ENCODE measurements at places on chromosomes 1 and 21.

DNA sequence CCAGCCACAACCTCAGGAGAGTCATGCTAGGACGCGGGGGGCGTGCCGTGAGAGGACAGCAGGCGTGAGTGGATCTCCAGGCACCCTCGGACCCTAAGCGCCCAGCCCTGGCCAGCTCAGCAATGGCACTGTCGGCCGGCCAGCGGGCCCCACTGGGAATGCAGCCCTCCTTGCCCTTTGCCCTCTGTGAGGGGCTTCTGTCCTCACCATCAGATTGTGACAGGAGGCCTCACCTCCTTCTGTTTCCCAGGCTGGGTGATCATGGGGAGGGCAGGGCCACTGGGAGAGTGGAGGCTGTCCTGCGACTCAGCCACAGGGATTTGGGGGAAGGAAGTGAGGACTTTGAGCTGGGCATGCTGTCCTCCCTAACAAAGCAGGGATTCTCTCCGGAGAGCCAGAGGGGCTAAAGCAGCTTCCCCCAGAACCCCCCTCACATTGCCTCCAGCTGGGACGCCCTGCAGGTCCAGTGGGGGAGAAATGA, 6.6 kb upstream of the LRRC3 start:
- no peak for DNase-seq

DNA sequence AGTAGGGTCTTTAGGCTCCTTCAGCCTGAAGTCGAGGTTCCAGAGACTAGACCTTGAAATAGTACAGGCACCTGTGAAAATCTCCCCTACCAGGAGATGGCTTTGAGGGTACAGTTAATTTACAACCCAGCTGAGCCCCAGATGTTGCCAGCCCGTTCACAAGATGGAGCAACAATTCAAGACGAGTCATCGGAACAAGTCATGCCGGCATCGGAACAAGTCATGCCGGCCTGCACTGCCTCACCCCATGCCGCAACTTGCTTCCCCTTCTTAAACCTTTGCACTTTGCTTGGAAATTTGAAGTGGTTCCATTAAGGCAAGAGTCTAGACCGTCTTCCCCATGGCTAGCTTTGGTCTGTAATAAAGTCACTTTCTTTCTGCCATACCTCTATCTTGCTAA, 16.0 kb downstream of the HHAT start:
- DNase-seq = no peak

DNA sequence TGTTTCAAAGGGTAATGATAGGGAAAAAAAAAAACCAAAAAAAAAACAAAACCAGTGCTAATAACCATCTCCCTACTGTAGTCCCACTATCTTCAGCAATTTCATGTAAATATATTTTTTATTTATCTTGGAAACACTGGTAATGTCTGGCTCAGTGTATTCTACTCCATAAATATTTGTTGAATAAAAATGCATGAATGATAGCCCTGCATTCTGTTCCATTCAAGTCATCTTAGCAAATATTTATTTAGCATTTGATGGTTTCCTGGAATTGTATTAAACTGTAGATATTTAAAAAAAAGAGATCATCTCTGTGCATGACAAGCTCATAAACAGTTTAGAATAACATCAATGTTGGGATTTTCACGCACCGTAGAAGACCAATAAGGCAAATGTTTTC, 24.2 kb downstream of the IL23R start:
- no peak for DNase-seq

DNA sequence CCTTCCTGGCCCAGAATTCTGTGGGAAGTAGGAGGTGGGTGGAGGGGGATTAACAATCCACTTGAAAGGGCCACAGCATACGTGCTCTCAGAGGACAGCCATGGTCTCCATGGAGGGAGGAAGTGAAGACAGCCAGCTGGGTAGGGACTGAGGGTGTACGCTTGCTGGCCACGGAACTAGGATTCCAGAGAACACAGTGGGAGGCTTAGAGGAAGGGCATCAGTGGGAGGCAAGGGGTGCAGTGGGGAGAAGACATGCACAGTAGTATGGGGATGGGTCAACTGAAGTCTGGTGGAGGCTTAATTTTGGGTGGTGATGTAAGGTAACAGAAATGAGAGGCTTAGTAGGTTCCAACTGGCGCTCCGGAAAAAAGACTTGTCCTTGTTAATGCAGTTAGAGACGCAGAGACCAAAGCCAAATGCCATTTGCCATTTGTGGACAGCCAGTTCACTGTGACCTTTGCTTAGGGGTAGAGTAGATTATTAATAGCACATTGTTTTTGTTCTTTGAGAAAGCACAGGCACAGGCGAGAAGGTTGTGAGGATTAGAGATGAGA, 103.0 kb downstream of the ZSCAN20 start:
- no peak for DNase-seq

DNA sequence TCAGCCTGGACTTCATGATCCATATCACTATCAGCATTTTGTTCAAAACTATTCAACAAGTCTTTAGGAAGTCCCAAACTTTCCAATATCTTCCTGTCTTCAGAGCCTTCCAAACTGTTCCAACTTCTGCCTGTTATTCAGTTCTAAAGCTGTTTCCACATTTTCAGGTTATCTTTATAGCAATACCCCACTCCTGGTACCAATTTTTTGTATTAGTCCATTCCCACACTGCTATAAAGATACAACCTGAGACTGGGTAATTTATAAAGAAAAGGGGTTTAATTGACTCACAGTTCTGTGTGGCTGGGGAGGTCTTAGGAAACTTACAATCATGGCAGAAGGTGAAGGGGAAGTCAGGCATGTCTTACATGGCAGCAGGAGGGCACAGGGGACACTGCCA, 18.3 kb upstream of the DNAH14 start:
- DNase-seq = no peak

GRCh38 chr1:175508320-175509110, 234.9 kb downstream of the TNR start:
- DNase-seq = no peak

- no peak for DNase-seq
Observed at GRCh38 chr1:40306296-40306695, 10.8 kb downstream of the COL9A2 start.

DNA sequence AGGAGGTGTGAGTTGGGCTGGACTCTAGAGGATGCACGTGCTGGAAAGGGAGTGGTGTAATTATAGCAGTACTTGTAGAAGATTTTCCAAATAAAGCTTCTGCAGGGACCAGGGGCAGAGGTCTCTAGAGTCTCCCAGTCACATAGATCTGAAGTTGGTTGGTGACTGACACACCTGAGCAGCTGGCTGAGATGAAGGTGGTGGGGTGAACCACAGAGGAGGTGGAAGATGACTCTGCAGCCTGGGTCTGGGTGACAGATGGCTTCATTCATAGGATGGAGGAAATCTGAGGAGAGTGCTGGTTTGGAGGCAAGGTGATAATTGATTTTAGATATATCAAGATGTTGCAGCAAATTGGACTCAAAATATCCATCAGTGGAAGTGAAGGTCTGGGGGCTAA, 178.9 kb upstream of the IVNS1ABP start:
- DNase-seq = no peak

DNA sequence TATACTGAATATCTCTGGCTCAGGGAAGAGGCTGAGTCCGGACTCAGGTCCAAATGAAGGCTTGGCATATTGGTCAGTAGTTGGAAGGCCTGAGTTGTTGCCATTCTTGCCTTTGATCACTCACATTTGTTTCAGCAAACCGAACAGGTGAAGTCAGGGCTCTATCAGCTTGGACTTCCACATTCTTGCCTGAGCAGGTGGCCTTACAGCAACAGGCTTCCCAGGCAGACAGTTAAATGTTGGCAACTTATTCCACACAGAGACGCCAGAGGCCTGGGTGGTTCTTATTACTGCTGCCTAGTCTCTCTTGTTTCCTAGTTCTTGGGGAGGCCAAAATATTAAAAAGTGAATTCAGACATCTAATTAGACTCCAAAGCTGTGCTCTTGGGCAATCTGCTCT, 36.6 kb downstream of the XCL2 start:
- no peak for DNase-seq

DNA sequence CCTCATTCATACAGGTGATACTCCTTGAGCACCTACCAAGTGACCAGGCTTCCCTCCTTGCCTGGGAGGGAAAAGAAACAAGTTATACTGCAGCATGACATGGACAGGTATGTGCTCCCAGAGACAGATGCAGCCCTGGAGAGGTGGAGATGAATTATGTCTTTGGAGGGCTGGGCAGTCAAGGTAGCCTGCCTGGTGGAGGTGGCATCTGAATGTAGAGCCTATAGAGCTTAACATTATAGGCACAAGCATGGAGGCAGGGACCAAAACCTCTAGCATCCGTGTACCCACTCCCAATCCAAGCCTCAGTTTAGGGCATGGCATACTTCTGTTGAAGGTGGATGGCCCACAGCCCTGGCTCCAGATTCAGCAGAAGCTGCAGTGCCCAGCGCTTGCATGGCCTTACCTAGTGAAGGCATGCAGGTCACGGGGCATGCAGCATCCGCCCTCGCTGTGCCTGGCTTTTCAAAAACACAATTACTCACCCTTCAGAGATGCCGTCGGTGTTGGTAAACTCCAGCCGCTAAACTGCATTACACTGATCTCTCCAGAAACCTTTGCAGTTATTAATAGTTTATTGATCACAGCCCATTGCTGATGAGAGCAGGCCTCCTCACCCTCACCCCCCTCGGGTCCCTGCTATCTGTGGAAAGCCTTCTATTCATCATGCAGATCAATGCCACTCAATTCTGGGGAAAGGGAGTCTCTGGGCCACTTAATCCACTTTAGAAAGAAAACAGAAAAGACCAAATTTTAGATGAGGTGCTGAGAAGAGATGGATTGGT, 151.1 kb upstream of the KLHDC7A start:
- DNase-seq = no peak

DNA sequence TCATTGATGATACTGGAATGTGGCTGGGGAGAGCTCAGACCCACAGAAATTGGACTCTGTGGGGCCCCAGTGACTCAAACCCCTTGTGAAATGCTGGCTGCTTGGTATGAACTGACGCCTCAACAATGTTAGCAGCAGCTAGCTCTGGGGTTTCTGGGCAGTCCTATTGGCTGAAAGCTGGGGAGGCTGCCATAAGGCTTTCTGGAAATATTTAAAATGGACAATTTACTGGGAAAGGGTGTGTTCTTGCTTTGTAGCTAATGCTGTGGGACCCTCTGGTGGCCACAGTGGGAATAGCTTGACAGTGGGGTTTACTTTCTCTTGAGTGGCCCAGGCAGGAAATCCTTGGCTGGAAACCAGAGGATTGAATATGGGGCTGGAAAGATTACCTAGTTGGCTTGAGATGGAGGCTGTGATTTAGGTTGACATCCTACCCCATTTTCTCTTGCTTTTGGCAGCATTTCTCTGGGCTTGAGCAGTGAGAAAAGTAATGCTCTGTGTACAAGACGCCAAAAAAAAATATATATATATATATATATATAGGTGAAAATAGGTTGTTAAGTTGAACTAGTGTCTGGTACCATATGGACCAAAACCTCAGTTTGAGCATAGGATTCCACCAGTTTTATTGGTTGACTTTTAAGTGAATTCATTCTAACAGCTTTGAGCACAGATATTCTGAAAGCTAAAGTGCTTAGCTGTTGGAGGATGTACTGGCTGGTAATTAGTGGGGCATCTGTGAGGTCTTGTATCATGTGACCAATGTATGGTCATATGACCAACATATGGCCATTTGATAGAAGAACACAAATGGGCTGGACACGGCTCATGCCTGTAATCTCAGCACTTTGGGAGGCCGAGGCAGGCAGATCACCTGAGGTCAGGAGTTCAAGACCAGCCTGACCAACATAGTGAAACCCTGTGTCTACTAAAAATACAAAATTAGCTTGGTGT, 8.2 kb upstream of the S100A10 start:
- DNase-seq = peak; percentile 62

DNA sequence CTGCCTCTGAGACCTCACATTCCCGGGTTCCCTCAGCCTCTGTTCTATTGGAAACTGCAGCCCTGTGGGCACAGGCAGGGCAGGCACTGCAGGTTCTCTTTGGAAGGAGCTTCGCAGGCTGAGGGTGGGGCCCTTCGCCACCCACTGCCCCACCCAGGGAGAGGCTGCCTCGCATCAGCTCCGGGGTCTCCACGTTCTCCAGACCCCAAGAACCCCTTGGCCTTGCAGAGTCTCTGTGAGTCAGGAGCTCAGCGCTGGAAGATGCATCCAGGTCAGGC, 8.6 kb upstream of the C1orf159 start:
- no peak for DNase-seq

GRCh38 chr1:186208405-186209129, 166.5 kb downstream of the TPR start:
- no peak for DNase-seq

Measured in stimulated activated CD8-positive, alpha-beta memory T cell treated with anti-CD3 and anti-CD28 coated beads, Interleukin-2, amount 100 ng/mL, for 48 hours (primary cell).